RPMI7951 (cell line): ENCODE measurements at places on chromosomes 7 and 10. TPM values are rescaled to one million over a fixed set of nuclear protein-coding genes. Genes with fewer than 3 reads are reported as not detected.

DNA sequence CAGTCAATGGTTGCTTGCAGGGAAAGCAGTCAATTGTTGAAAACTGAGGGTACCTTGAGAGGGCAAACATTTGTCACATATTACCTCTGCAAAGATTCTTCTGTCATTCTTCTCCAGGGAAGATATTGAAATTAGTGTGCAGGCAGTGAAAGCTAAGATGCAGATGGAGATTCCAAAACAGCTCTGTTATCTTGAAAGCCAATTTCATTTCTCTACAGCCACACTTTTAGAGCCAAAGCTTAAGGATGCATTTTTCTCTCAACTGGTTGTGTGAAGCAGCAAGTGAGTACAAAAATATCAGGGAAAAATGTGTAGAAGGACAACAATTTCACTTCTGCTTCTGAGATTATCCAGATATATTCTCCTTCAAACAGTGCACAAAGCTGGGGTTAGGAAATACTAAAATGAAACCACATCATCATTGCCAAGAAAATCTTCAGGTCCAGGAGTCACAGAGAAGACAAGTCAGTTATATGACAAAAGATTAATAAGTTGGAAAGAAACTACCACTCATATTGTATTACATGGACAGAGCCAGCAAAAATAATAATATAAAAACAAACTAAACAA lies 16.3 kb downstream of the SGMS1 start:
- DNase-seq: no peak

DNA sequence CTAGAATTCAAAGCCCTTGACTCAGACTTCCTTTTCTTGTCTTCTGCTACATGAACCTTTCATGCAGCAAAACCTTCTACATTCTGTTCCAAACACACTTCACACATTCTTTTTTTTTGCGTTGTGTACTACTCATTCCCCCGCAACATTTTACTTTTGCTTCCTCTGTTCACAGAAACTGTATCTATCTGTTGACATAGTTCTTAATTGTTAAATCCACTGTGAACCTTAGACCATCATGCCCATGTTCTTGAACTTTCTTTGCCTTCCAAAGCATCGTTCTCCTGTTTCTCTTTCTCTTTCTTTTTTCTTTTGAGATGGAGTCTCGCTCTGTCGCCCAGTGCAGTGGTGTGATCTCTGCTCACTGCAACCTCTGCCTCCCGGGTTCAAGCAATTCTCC lies 14.2 kb downstream of the CCSER2 start:
- no peak for DNase-seq

- peak; percentile 43 for DNase-seq
Observed at GRCh38 chr10:6667679-6668270, 87.7 kb upstream of the PRKCQ start.

DNA sequence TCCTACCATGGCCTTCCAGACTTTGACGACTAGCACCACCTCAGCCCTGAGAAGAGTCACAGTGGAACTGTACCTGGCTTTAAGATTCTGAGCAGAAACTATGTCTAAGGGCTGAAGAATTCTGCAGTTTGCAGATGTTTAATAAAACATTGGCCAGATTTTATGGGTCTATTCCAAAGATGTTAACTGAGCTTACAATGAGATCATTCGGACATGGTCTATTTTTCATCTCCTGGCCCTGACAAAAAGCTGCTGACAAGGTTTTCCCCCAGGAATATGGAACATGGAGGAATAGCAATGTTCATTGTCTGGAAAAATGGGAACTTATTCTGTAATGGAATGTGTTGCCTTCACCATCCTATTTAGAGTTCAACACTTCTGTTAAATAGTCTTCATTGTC lies 66.4 kb downstream of the PTF1A start:
- DNase-seq: no peak

DNA sequence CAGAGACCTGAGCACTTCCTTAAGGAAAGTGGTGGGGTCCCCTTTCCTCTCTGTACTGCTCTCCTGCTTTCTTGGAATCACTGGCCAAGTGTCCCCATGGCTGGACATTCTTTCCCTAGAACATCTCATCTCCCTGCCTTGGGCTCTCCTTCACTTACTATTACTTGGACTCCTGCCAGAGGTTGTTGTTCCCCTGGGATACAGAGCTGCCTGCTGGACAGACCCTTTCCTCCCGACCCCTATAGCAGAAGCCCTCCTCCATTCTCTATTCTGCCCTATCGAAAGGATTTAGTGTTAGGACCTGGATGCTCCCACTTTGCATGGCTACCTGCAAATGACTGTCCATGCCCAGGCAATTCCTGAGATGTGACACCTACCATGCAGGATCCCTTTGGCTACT lies 164.3 kb upstream of the PODXL start:
- no peak for DNase-seq

The PTPRE gene
- total RNA-seq: 17.5 TPM in 2 replicates

DNA sequence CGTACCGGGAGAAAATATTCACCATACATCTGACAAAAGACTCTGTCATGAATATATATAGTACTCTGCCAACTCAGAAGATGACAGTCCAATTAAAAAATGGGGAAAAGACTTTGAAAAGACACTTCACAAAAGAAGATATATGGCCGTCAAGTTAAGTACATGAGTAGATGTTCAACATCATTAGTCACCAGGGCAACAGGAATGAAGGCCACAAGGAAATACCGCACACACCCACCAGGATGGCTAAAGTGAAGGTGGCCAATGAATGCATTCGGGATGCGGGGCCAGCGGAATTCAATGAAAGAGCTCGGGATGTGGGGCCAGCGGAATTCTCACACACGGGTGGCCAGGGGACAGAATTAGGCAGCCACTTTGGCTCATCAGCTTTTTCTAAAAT lies 42.2 kb downstream of the MAD1L1 start:
- peak; percentile 89 for DNase-seq

DNA sequence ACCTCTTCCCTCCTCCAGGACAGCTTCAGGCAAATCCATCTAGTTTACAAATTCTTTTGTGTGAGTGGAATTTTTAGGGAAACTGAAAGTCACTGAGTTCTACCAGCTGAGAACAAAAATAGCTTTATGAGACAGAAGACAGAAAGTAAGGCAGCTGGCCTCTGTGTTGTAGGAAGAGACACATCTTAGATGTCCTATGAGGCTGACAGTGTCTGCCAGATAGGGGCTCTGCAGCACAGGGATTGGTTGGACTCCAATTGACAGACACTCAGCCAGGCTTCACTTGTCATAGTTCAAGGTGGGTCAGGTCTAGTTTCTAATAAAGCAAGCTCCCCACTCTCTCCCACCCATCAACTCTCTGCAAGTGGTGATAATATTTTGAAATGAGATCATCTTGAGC lies 574.9 kb downstream of the CCSER2 start:
- no peak for DNase-seq

The HMX3 gene
- not detected in 2 replicates for total RNA-seq

GRCh38 chr7:150968734-150969372 lies 9.3 kb downstream of the KCNH2 start:
- DNase-seq: no peak

- DNase-seq: peak; percentile 43
Observed at GRCh38 chr7:18513343-18513742, 17.8 kb downstream of the HDAC9 start.

- DNase-seq: peak; percentile 47
Observed at GRCh38 chr10:101693978-101694673, 844 bp downstream of the FBXW4 start.

The SLC18A3 gene
- total RNA-seq: not detected in 2 replicates

The C10orf67 gene
- total RNA-seq: not detected in 2 replicates

- no peak for DNase-seq
Observed at GRCh38 chr7:156612930-156613329, 27.6 kb upstream of the RNF32 start.

DNA sequence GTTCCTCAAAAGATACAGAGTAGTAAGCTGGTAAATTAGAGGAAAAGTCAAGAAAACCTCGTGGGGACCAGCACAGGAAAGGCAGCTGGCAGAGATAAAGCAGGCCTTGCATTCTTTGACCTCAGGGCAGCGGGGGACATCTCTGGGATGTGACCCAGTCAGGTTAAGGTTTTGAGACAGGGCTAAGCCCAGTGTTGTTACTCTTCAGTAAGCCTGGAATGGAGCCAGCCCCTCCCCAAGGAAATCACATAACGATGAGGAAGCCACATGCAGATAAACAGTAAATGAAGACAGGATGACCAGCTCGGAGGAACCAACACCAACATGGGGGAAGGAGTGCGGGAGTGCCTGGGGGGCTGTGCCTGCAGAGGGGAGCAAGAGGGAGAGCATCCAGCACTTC lies 99.6 kb downstream of the JAZF1 start:
- peak; percentile 21 for DNase-seq

DNA sequence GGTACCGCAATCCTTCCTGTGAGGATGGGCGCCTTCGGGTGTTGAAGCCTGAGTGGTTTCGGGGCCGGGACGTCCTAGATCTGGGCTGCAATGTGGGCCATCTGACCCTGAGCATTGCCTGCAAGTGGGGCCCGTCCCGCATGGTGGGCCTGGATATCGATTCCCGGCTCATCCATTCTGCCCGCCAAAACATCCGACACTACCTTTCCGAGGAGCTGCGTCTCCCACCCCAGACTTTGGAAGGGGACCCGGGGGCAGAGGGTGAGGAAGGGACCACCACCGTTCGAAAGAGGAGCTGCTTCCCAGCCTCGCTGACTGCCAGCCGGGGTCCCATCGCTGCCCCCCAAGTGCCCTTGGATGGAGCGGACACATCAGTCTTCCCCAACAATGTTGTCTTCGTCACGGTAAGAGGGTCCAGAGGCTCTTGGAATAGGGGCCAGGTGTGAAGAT lies 1.7 kb downstream of the MEPCE start:
- no peak for DNase-seq

DNA sequence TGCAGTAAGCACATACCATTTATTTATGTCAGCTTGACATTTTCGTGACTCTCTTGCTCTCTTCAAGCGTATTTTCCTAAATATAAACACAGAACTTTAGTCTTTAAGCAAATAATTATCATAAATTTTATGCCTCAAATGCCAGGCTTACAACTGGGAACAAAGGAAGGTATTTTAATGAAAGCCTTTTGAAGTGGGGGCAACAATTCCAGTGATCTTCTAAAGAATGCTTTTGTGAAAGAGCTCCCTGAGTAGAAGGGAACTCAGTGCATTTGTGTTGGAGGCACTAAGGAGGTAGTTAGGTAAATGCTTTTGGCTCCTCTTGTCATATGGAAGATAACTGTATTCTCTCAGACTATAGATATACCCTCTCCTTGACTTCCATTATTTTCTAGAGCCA lies 104.9 kb downstream of the VPS50 start:
- DNase-seq: no peak

The SDK1 gene
- total RNA-seq: 0.68 and 3.1 TPM in 2 replicates

The LRRC18 gene
- total RNA-seq: not detected in 2 replicates

GRCh38 chr7:106281585-106282318 lies 3.0 kb downstream of the NAMPT start:
- no peak for DNase-seq

- DNase-seq: no peak
Observed at GRCh38 chr10:132904814-132905649, 37.3 kb downstream of the CFAP46 start.

DNA sequence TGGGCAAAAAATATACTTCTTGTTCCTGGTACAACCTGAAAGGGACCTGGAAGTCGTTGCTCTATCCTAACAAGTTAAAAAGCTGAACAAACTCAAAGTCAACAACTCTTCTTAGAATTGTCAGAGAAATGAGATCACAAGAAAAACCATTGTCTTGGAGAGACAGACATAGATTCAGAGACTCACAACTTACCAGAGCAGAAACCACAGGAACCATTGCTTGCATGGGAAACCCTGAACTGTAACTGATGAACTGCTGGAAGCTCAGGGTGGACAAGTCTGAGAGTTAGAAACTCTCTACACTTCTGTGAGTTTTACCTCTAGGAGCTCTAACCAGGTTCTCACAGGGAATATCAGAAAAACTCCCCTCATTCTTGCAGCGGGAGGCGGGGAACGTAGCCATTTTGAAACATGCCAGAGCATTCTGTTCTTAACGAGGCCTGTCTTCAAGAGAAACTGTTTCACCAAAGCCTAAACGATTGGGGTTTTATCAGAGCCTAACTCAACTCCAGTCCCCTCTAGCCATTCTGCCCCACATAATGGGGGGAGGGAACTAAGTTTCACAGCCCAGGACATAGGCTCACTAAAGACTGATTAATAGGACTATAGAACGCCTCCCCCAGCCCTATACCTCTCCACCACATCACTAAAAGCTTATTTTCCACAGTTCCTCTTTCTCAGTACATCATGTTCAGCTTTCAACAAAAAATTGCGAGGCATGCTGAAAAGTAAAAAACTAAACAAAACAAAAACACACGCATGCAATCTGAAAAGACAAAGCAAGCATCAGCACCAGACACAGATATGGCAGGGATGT lies 12.0 kb upstream of the GSDME start:
- DNase-seq: no peak

The BHLHA15 gene
- total RNA-seq: 0.36 TPM in 1 of 2 replicates, not detected in the other
